ENCODE measurements at places on chromosomes 16 and 17.

- DNase-seq = no peak
Observed at GRCh38 chr17:44235583-44235936, 16.1 kb upstream of the UBTF start.

DNA sequence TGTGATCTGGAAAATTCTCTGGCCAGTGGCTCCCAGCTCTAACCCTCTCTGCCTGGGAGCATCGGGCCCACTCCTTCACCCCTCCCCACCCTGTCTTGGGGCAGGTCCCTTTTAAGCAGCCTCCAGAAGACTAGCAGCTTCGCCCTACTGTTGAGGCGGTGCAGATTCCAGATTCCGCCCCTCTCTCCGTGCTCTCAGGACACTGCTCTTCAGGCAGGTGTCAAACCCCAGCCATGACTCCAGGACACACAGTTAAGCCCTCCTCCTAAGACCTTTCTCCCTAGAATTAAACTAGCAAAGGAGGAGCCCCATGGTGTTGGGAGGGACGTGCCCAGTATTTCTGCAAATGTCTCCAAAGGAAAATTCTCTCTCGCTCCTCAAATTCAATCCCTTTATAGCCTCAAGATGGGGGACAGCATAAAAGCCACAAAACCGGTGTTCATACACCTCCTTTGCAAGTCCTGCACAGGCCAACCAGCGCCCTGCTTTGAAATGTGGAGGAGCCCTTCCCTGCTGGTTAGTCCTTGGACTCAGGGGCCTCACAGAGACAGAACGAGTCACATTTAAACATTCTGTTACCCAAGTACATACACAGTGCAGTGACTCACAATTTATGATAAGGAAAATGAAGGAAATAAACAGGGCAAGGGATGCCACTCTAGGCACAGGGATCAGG, 7.2 kb downstream of the LPO start:
- no peak for DNase-seq

GRCh38 chr17:7437950-7438614, 1.2 kb upstream of the FGF11 start:
- no peak for DNase-seq

DNA sequence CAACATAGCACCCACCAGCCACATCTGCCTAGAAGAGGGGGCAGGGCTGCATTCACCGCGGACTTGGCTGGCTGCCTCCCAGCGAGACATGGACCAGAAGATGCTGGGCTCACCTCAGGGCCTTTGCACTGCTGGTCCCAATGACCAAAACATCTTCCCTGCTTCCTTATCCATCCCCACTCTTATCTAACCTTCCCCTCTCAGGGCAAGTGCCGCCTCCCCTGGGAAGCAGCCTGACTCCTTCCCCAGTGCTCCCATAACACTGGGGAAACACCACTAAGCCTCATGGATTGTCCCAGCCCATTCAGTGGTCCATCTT, 5.7 kb downstream of the TMC6 start:
- no peak for DNase-seq

DNA sequence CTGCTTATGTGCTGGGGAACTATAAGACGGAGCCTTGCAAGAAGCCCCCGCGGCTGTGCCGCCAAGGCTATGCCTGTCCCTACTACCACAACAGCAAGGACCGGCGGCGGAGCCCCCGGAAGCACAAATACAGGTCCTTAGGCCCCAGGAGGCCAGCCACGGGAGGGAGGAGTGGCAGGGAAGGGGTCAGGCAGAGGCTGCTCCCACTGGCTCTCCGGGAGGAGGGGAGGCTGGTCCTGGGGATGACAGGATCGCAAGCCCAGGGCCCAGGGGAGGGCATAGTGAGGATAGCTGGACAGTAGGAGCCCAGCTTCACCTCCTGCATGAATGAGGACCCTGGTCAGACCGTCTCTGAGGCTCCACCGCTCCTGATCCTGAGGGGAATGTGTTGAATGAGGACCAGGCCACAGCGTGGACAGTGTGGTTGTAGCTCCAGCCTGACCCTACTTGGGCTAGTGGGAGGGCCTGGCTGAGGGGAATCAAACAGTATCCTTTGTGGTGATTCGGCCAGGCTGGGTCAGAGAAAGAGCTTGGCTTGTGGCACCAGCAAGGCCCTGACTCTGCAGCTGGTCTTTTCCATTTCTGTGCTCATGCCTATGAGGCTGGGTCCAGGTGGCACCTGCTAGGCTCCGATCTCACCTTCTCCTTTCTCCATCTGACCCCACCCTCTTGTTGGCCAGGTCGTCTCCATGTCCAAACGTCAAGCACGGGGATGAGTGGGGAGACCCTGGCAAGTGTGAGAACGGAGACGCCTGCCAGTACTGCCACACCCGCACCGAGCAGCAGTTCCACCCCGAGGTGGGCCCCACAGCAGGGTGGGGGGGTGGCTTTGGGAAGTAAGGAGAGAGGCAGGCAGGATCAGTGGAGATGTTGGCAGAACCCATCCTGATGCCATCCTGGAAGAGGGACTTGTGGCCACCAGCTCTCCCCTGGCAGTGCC, 28.7 kb downstream of the UNK start:
- DNase-seq = no peak

DNA sequence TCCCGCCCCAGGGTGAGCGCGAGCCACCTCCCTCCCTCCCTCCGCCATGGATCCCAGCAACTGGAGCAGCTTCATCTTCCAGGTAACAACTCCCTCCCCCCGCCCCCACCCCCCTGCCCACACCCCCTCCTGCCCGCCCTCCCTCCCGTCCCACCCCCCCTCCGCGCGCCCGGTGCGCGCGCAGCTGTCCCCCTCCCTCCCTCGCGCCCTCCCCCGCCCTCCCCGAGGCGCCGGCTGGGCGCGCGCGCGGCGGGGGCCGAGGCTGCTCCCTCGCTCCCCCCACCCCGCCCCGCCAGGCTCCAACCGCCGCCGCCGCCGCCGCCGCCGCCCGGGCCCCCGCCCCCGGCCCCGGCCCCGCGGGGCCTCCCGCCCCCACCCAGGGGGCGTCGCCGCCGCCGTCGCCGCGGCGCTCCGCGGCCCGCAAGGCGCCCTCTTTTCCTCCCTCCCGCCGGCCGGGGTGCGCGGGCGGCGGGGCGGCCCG, at the start of gene MAZ:
MAZ (plus strand) TSS at position 431 of the 481 bp plus-strand sequence. CDS start 173 bp downstream, outside the sequence.
- DNase-seq = no peak

DNA sequence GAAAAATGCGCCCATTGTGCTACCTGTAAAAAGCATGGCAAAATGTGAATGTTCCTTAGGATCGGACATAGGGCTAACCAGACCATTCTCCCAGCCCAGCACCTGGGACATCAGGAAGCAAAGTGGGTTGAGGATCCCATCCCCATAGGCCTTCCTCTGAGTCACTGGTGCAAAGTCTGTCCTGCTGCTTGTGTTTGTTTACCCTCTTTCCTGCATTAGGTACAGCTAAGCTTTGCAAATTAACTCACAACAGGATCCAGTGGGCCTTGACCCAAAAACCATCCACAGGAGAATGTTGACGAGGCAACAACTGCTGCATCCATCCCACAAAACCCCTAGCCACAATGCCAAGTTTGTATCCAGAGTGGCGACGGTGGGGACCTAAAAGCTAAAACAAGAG, 106.2 kb downstream of the GRIN2A start:
- no peak for DNase-seq

GRCh38 chr17:43140396-43141332, 15.5 kb upstream of the BRCA1 start:
- no peak for DNase-seq

Measured in NAMALWA (cell line).